Spleen (tissue), 13 donors: ENCODE measurements at places on chromosomes 3 and 15. TPM values are rescaled to one million over a fixed set of nuclear protein-coding genes. Genes with fewer than 3 reads are reported as not detected.

- peak within 1 kb of the TSS; percentile 93 for H3K27ac ChIP-seq
- DNase-seq, result peak; percentile 98
- H3K4me3 ChIP-seq, result peak within 1 kb of the TSS; percentile 92
- peaks cover 36% of the 10 kb centered on the region for H3K4me1 ChIP-seq
- no peaks in the 10 kb centered on the region for H3K27me3 ChIP-seq
Observed at GRCh38 chr3:9933561-9934234, at the start of gene CRELD1. TSS of gene CRELD1 (plus strand) at chr3:9933834. CDS start at chr3:9934439, 605 bp downstream.

DNA sequence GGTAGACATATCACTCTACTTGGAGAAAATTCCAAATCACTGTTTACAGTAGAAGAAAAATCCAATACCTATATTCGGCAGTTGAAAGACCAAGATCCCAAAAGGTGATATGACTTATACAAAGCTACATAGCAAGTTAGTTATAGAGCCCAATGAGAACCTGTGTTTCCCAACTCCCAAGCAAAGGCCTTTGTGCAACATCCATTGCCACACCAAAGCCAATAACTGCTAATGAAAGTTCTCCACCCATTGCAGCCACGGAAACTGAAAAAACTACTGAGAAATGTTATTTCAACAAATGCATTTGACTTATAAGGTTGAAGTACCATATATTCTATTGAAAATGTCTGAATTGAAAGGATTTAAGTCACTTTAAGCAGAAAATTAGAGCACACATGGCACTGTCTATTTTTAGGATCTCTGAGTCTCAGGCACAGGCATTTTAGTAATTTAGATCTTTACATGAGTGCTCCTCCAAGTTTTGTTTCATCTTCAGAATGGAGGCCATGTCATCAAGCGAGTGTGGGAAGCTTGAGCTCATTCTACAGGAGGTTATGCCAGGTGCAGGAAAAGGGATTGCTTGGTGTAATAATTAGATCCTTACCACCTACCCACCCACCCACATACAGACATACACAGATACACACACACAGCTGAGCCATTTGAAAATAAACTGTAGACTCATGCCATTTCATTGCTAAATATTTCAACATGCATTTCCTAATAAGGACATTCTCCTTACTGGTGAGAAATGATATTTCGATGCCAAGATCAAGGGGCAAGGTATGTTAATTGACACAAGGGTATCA lies 19.7 kb upstream of the ANO10 start:
- no peaks in the 10 kb centered on the region for H3K27me3 ChIP-seq
- H3K4me3 ChIP-seq, result no peak overlapping the region

- H3K27me3 ChIP-seq, result no peaks in the 10 kb centered on the region
- no peaks in the 10 kb centered on the region for H3K4me1 ChIP-seq
- no peak overlapping the region for H3K4me3 ChIP-seq
- DNase-seq, result peak; percentile 27
- H3K36me3 ChIP-seq, result no peaks in the 10 kb centered on the region
Observed at GRCh38 chr3:126121632-126122031, 37.7 kb upstream of the SLC41A3 start.

GRCh38 chr3:66441692-66442091 lies 59.1 kb downstream of the LRIG1 start:
- H3K36me3 ChIP-seq, result no peaks in the 10 kb centered on the region
- no peak overlapping the region for H3K4me3 ChIP-seq
- no peak for DNase-seq
- no peaks in the 10 kb centered on the region for H3K4me1 ChIP-seq
- no peaks in the 10 kb centered on the region for H3K27me3 ChIP-seq

DNA sequence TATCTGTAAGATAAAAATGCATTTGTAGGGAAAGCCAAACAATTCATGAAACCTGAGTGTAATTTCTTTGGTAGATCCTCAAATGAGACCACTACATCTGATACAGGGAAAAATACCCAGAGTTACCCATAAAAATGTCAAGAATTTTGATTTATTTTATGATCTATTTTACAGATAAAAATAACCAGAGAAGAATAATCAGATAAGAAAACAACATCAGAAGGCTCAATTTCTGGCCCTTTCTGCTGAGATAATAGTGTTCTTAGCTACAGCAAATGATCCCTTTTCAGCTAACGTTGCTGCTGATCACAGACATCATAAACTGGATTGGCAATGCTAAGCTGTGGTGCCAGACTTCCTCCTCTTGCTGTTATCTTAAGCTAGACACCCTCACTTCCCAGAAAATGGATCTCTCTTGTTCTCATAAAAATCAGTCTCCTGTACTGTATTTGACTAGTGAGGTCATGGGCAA lies 21.3 kb upstream of the TMEM108 start:
- H3K27ac ChIP-seq, result no peak overlapping the region
- H3K4me1 ChIP-seq, result no peaks in the 10 kb centered on the region
- H3K27me3 ChIP-seq, result no peaks in the 10 kb centered on the region
- no peak for DNase-seq

- H3K4me1 ChIP-seq, result peaks cover 40% of the 10 kb centered on the region
- H3K27ac ChIP-seq, result no peak overlapping the region
- H3K27me3 ChIP-seq, result peaks cover 47% of the 10 kb centered on the region
- H3K4me3 ChIP-seq, result peak overlapping the region; percentile 41
Observed at GRCh38 chr15:31483053-31483985, 156.7 kb downstream of the KLF13 start.

GRCh38 chr3:173892547-173892946 lies 495.0 kb downstream of the NLGN1 start:
- H3K4me3 ChIP-seq, result no peak overlapping the region
- no peak for DNase-seq
- H3K27me3 ChIP-seq, result no peaks in the 10 kb centered on the region
- no peaks in the 10 kb centered on the region for H3K4me1 ChIP-seq

DNA sequence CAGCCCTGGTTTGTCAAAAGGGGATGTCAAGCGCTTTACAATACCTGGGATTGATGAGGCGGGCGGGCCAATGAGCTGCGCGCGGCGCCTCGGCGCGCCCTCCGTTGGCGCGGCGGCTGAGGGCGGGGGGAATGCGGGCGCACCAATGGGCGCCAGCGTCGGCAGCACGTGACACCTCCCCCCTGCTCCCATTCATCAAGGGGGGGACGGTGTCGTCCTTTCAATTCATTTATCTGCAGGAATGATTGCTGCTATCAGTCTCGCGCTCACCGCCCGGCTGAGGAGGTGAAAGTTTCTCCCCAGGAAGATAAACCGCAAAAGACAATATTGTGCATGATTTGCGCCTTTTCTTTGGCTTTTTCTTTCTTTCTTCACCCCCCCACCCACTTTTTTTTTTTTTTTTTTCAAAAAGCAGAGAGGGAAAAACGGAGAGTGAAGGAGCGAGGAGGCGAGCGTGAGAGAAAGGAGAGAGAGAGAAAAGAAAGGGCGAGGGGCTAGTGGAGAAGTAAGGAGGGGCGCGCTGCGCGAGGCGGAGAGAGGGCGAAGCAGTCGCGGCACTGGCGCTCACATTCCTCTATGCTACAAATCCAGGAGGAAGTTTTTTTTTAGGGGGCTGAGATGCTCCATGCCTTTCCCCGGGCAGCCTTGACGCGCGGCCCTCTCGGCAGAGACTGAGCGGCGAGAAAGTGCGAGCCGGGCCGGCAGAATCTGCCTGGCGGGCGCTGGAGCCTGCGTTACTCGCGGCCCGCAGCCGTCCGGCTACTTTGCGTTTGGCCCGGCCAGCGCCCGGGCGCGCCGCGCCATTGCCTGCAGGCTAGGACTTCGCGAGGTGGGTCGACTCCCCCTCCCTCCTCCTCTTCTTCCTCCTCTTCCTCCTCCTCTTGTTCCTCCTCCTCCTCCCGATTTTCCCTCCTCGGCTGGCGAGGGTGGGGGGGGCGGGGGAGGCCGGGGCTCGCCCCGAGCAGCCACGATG lies at the start of gene ZIC1:
ZIC1 (plus strand) TSS at position 223 of the 973 bp plus-strand sequence; CDS start at position 971, 748 bp downstream.
- no peak for DNase-seq
- peaks cover 50% of the 10 kb centered on the region for H3K4me1 ChIP-seq
- peaks cover 100% of the 10 kb centered on the region for H3K27me3 ChIP-seq
- H3K27ac ChIP-seq, result no peak within 1 kb of the TSS
- H3K36me3 ChIP-seq, result no peaks in the 10 kb centered on the region

GRCh38 chr3:100169201-100169920 lies 55.1 kb upstream of the FILIP1L start:
- no peaks in the 10 kb centered on the region for H3K27me3 ChIP-seq
- no peak overlapping the region for H3K4me3 ChIP-seq
- H3K4me1 ChIP-seq, result peaks cover 6% of the 10 kb centered on the region
- no peaks in the 10 kb centered on the region for H3K36me3 ChIP-seq

- DNase-seq, result no peak
- peaks cover 44% of the 10 kb centered on the region for H3K4me1 ChIP-seq
- peaks cover 87% of the 10 kb centered on the region for H3K36me3 ChIP-seq
- peak overlapping the region; percentile 71 for H3K27ac ChIP-seq
- no peak overlapping the region for H3K4me3 ChIP-seq
Observed at GRCh38 chr3:187044867-187045552, 94.3 kb downstream of the RPL39L start.

DNA sequence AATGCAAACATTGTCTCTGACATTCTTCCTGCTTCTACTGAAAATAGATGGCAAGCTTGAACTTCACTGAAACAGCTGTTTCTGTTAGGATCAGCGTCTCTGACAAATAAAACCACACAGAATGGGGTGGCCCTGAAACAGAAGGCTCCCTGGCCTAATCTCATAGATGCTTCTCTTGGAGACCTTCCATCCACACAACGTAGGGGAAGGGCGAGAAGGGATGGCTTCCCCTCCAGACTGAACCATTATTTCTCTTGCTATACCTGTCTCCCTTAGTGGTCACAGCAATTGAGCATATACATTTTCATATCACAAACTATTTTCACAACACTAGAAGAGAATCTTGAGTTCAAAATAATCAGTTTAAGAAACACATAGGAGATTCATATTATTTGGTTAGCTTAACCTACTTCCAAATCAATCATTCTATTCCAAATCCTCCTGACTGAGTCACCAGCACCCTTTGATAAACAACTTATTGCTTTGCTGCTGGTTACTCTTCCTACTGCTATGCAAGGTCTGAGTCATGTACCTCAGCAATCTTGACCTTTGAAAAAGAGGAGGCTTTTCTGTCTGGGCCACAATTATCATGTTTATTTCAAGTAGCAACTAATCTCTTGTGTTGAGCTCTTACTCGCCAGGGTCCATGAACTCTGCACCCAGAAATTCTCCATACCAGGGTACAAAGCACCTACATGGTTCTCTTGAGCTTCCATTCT lies 45.5 kb downstream of the CBLB start:
- H3K36me3 ChIP-seq, result no peaks in the 10 kb centered on the region
- DNase-seq, result no peak
- peaks cover 7% of the 10 kb centered on the region for H3K4me1 ChIP-seq
- peak overlapping the region; percentile 8 for H3K27ac ChIP-seq
- H3K4me3 ChIP-seq, result no peak overlapping the region

DNA sequence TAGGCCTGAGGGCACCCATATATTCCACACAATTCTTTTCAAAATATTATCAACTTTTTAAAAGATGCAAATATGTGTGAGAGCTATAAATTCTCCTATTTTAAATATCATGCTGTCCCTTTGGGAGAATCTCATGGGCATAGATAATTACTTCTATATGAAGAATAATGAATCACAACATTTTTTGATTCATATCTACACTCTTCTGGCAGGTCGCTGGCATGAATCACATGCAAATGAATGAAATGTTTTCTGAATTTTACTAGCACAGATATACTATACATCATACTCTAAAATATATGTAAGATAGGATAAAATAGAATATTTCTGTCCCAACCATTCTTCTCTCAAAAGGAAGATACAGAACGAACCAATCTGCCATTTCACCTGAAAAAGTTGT lies 277.7 kb upstream of the KCNH8 start:
- H3K4me3 ChIP-seq, result no peak overlapping the region
- H3K27me3 ChIP-seq, result no peaks in the 10 kb centered on the region
- H3K36me3 ChIP-seq, result no peaks in the 10 kb centered on the region
- no peak overlapping the region for H3K27ac ChIP-seq
- H3K4me1 ChIP-seq, result no peaks in the 10 kb centered on the region

GRCh38 chr15:60373327-60373726 lies 24.5 kb downstream of the ANXA2 start:
- peaks cover 25% of the 10 kb centered on the region for H3K36me3 ChIP-seq
- no peak overlapping the region for H3K27ac ChIP-seq
- H3K27me3 ChIP-seq, result no peaks in the 10 kb centered on the region
- DNase-seq, result no peak
- H3K4me3 ChIP-seq, result no peak overlapping the region

Gene PATL2
- total RNA-seq, result 26.0 TPM

Gene BTD
- total RNA-seq, result 23.9 TPM

Gene SLC30A4
- 11.8 TPM for total RNA-seq

Gene CHRM5
- total RNA-seq, result not detected

Gene IRAK2
- 4.8 TPM for total RNA-seq

Gene HCLS1
- 380 TPM for total RNA-seq
